SK-MEL-5 (cell line): ENCODE measurements at places on chromosomes 11 and 22. TPM values are rescaled to one million over a fixed set of nuclear protein-coding genes. Genes with fewer than 3 reads are reported as not detected.

GRCh38 chr11:66131937-66132632 lies 62.0 kb downstream of the PACS1 start:
- DNase-seq, result peak; percentile 10

DNA sequence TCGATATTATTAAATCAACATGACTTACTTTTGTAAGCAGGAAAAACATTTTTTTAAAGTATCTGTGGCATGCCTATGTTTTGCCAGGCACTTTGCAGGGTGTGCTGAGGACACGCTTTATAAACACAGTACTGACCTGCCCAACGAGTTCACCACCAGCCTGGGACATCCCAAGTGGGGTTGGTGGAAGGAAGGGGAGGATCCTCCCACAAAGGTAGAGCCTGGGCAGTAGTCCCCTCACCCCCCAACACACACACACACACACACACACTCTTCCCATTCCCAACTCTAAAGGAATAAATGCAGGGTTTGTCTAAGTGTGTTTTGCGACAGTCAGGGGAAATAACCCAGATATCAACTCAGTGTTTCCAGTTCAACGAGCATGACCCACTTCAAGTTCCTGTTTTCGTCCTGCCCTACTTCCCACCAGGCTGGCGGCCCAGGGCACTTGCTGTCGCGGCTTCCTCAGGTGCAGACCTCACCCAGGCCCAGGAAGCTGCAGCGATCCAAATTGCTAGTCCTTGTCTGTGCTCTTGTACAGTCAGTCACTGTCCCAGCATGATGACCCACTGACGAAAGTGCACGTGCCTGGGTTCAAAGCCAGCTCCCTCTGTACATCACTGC lies 3.1 kb downstream of the CERK start:
- DNase-seq, result no peak

- DNase-seq, result peak; percentile 93
Observed at GRCh38 chr11:3905080-3905953, 49.9 kb downstream of the STIM1 start.

DNA sequence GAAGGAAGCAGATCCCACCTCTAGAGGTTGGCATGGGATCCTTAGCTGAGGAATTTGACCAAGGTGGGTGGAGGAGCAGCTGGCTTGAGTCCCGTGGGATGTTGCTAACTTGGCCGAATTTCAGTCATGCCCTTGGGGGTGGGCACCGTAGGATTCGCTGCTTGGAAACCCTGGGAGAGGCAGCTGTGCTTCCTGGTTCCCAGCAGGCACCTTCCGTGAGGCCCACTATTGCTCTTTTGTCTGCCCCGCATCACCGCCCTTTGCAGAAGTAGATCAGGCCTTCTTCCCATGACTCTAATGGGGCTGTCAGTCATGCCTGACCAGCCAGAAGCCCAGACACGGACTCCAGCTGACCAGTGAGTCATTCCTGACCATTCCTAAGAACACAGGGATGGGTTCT lies 292.3 kb upstream of the SYN3 start:
- DNase-seq, result peak; percentile 89

DNA sequence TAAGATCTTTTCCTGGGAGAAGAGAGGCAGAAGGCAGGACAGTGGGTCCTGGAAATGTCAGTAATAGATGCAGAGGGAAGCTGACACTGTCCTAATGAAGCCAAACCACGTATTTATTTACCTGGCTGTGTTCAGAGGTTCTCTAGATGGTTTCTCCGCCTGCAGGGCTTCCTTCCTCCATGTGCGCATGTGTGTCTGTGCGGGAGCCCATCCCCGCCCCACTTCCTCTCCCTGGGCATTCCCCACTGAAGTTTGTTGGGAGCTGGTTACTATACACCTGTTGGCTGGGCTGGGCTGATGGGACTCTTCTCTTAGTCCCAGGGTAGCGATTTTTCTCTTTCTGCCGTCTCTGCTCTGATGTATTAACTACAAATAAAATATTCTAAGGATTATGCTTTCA lies 204.9 kb upstream of the TBCEL start:
- no peak for DNase-seq

Gene CDCA5
- total RNA-seq, result 18.8 and 21.7 TPM in 2 replicates

DNA sequence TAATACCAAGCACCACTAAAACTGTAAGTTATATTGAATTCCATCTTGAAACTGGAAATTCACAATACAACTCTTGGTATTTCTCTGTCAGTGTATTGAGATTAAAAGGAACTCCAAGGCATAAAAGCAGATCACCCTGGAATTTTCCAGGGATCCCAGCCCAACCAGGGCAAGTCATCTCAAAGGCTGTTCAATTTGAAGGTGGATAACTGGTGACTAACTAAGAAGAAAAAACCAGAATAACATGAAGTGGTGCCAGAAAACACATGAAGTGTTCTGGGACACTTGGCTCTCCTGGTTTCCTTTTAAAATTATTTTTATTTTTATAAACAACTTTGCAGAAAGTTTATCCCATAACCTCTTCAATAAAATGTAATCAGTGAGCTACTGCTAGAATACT lies 7.8 kb upstream of the BMAL1 start:
- no peak for DNase-seq

Gene MOGAT2
- not detected in 2 replicates for total RNA-seq

- DNase-seq, result no peak
Observed at GRCh38 chr11:71103266-71103665, 149.1 kb downstream of the SHANK2 start.
